Mesendoderm (in vitro differentiated cells): ENCODE measurements at places on chromosomes 6 and 20.

- no peak for DNase-seq
Observed at GRCh38 chr6:54282186-54282585, 26.1 kb upstream of the TINAG start.

GRCh38 chr6:170043150-170043819, 247.6 kb downstream of the DLL1 start:
- no peak for DNase-seq

DNA sequence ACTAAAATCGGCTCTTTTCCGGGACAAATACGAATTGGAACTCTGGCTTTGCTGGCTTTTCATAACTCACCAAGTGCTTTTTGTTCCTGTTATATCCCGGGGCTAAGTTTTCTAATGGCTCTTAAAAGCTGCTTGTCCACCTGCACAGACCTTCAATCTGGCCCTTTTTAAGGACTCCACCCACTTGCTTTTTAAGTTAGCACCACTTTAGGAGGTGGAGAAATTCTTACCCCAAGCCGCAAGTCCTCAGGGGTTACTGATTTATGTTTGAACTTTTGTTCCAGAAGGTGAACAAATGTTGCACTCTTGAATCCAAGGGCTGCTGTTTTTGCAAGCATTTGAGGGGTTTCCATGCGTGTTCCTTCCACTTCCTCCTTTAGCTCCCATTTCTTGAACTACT, 37.8 kb downstream of the FAM184A start:
- no peak for DNase-seq

GRCh38 chr6:37354526-37355384, 972 bp downstream of the RNF8 start:
- peak; percentile 28 for DNase-seq

DNA sequence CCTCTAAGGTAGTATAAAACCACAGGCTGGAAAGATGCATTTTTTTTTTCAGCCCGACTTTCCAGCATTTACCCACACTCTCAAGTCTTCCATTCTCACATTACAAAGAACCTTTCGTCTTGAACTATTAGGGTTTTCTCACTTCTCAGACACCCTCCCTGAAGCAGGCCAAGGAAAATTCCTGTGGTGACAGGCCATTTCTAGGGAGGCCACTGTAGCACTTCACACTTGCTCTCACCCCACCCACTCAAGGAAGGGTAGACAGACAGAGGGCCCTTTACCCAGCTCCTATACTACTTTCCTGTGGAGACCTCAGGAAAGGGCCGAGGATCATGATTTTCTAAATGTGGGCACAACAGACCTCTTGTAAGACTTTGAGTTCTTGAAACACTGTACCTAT, 27.7 kb downstream of the KCNS1 start:
- DNase-seq: no peak

GRCh38 chr6:64301307-64302236, 666.0 kb downstream of the PHF3 start:
- peak; percentile 43 for DNase-seq

GRCh38 chr20:60049601-60050000, 91.4 kb downstream of the CDH26 start:
- no peak for DNase-seq

- DNase-seq: no peak
Observed at GRCh38 chr6:82143041-82143481, 104.5 kb downstream of the IBTK start.

- no peak for DNase-seq
Observed at GRCh38 chr6:146289816-146290588, 253.6 kb upstream of the RAB32 start.

GRCh38 chr6:77740380-77740779, 87.5 kb downstream of the MEI4 start:
- DNase-seq: no peak
